Panc1 (cell line): ENCODE measurements at places on chromosomes 7 and 10. TPM values are rescaled to one million over a fixed set of nuclear protein-coding genes. Genes with fewer than 3 reads are reported as not detected.

GRCh38 chr10:15625261-15625660, 94.5 kb downstream of the ITGA8 start:
- DNase-seq = no peak

MYOZ1 gene
- total RNA-seq = not detected

TSPAN13 gene
- total RNA-seq = 80.8 TPM

- DNase-seq = no peak
Observed at GRCh38 chr10:119090026-119090795, 9.6 kb upstream of the EIF3A start.

TUBAL3 gene
- total RNA-seq = not detected

THSD7A gene
- 38.6 TPM for total RNA-seq

DNA sequence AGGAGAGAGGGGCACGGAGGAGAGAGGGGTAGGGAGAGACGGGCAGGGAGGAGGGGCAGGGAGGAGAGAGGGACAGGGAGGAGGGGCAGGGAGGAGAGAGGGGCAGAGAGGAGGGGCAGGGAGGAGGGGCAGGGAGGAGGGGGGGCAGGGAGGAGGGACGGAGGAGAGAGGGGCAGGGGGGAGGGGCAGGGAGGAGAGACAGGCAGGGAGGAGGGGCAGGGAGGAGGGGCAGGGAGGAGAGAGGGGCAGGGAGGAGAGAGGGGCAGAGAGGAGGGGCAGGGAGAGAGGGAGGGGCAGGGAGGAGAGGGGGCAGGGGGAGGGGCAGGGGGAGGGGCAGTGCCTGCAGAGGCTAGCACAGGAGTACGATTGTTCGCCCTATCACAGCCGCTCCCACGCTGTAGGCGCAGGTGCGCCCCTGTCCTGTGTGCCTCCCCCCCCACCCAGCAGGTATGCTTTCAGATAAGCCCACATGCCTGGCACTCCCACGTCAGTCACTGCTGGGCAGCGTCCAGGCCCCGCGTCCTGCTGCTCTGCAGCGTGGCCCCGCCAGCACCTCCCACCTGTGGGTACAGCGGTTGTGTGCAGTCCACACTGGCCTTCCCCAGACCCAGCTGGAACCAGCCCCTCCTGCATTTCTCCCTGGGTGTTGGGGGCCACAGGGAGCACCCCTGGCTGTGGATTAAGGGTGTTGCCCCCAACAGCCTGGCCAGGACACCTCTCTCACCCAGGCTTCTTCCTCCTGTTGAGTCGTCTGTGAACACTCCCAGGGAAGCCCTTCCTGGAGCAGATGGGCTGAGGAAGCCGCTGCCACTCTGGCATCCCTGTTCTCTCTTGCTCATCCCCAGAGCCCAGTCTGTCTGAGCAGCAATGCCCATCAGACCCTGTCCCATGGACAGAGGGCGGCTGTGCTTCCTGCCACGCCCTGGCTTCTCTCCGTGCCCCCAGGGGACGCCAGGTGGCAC, 10.8 kb downstream of the NKX6-2 start:
- DNase-seq = no peak

GRCh38 chr10:84267503-84268126, 22.8 kb downstream of the RGR start:
- DNase-seq = no peak

PBLD gene
- 11.7 TPM for total RNA-seq

- no peak for DNase-seq
Observed at GRCh38 chr10:115903207-115903606, 369.8 kb downstream of the GFRA1 start.

GRCh38 chr10:104337521-104337984, 712 bp downstream of the ITPRIP start:
- DNase-seq = no peak

DNA sequence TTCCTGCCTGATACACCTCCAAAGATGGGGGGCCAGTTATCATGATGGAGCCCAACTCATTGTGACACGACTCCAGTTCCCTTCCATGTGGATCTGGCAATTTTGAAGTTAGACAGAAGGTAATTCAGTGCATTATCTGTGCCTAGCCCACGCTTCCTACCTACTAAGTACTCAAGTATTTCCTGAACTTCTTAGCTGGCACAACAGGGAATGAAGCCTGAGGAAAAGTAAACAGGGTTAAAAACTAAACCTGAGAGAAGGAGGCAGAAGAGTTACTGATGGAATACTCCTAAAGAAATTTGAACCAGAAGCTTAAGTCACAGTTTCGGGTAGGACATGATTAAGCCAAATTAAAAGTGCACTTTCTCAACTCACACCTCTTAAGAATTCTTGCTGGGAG, 1.1 kb upstream of the SEC31B start:
- DNase-seq = no peak

DNA sequence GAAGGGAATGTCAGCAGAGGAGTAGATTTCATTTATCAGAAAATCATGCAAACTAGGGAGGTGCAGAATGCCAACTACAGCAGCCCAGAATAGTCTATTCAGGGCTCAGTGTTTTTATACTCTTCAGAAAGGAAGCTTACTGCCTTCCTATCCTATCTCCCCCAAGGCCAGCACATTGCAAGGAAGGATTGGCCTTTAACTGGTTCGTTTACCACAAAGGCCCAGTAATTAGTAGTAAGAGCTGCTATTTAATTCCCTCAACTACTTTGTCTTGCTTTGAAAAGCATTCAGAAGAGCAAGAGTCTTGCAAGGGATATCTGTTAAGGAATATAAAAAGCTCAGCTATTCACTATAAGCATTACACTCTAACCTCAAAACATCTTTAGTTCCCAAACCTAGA, 86.4 kb upstream of the RNF148 start:
- DNase-seq = no peak

EVX1 gene
- 0.10 TPM for total RNA-seq

DNA sequence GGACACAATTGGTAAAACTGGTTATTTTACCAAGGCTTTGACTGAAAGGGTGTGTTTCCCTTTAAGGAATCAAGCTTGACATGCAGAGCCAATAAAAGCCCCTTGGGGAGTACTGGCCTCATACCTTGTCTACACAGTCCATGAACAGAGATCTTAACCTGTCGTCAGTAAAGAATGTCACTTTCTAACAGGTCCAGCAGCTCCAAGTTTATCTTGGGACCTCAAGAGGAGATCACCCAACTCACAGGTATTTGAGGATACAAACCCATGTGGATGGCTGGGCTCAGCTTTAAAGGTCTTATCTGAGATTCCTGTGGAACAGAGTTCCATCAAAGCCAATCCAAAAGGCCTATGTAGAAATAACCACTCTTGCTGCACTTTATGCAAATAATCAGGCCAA, 61.3 kb downstream of the COA1 start:
- no peak for DNase-seq

CRYGN gene
- 0.74 TPM for total RNA-seq

- no peak for DNase-seq
Observed at GRCh38 chr10:85464336-85464735, 902.3 kb downstream of the GRID1 start.

TMEM130 gene
- 0.41 TPM for total RNA-seq

- no peak for DNase-seq
Observed at GRCh38 chr7:81402227-81402626, 367.6 kb downstream of the HGF start.

DNA sequence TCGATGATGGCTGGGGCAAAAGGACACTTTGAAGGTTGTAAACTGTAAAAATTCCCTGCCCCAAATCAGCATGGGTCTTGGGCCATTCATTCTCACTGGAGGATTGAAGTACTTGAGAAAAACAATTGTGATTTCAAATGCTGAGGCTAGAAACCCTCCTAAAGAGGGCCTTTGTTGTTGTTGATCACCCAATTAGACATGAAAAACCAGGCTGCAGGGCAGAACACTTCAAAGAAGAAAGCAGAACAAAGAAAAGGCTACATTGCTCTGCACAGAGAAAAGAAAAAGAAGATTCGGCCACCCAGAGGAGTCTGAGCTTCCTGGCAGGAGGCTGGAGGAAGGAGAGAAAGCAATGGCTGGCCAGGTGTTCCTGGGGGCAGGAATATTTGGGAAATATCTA, 143.1 kb downstream of the NPY start:
- DNase-seq = no peak

- no peak for DNase-seq
Observed at GRCh38 chr10:35684586-35684985, 42.5 kb upstream of the FZD8 start.

ODAD2 gene
- not detected for total RNA-seq

CACNB2 gene
- total RNA-seq = not detected

GRCh38 chr10:104577861-104578521, 63.1 kb upstream of the SORCS3 start:
- DNase-seq = no peak

LIPN gene
- total RNA-seq = not detected

ARHGEF35 gene
- total RNA-seq = 12.0 TPM

GRCh38 chr7:134073276-134073675, 53.9 kb upstream of the LRGUK start:
- DNase-seq = no peak

DNA sequence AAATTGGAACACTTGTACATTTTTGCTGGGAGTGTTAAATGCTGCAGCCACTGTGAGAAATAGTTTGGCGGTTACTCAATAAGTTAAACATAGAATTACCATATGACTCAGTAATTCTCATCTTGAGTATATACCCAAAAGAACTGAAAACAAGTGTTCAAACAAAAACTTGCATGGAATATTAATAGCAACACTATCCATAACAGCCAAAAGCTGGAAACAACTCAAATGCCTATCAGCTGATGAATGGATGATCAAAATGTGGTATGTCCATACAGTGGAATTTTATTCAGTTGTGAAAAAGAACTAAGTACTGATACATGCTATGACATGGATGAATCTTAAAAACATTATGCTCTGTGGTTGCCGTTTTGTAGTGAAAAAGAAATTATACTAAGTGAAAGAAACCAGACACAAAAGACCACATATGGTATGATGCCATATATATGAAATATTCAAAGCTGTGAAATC, 63.0 kb upstream of the SP4 start:
- no peak for DNase-seq

GRCh38 chr10:132738454-132739224, 47.3 kb downstream of the NKX6-2 start:
- no peak for DNase-seq

SLC13A4 gene
- total RNA-seq = not detected

ADCY1 gene
- total RNA-seq = 2.1 TPM

GRCh38 chr10:128466831-128467371, 340.7 kb upstream of the MKI67 start:
- DNase-seq = no peak

COX15 gene
- total RNA-seq = 62.9 TPM
